Sciatic nerve (tissue), 2 donors: ENCODE measurements at places on chromosomes 11 and 22.
A peak's percentile ranks its signal among the peaks of the same experiment; 100 is the strongest.

DNA sequence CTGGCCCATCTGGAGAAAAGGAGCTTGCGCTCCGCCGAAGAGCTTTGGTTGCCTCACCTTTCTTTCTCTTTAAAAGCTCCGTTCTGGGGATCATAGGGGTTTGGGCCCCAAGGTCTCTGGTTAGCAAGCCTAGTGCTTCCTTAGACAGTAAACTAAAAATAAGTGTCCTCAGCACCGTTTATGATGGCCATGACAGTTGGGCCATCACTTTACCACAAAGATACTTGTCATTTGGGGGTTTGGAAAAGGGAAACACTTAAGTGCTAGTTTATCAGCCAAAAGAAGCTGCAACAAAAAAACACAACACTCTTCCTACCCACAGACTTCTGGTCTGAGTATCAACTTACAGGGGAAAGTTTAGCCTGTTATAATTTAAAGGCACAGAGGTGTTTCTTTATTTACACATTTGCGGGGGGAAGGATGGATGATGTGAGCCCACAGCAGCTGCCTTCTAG is 88.4 kb upstream of the CD44 start:
- no peak for DNase-seq

- DNase-seq = no peak
Observed at GRCh38 chr22:31179345-31179744, 19.4 kb downstream of the RNF185 start.

DNA sequence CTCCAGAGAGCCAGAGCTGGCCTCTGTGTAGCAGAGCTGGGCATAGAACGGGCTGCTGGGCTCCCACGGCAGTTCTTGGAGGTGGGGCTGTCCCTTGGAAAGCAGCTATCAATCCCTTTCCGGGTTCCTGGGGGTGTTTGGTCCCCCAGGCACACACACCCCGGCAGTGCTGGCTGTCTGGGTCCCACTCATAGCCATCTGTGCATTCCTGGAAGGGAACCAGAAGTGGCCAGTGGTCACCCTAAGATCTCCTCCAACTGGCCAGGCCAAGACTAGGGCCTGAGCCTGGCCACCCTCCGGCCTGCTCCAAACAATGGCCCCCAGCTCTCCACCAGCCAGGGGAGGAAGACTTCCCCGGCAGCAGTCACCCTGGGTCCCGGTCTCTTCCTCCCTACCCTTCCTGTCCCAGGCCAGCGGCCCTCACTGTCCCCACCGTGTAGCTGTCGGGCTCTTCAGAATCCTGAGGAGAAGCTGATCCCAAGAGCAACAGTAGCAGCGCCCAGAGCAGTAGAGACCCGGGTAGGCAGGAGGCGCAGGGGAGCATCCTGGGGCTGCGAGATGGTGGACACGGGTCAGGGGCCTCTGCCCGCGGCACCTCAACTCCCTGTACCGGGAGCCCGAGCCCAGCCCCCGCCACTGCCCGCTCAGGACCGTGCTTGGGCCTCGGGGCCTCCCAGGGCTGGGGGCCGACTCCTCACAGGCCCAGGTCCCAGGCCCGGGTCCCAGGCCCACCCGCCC is 620 bp downstream of the EFEMP2 start:
- no peak for DNase-seq

DNA sequence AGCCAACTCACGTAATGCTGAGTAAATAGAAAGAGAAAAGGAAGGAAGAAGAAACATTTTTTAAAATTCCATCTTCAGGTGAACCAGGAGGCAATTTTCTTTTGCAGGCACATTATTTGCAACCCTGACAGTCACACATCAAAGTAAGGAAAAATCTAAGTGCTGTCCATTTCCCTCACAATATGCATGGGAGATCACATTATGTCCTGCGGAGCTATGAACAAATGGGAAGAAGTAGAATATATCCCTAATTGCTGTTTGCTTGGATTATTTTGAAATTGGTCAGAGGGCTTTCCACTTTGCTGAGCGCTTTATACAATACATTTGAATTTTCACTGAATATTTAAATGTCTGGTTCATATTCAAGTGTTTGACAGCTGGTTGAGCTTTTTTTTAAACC is 133.8 kb upstream of the API5 start:
- DNase-seq = no peak

GRCh38 chr11:79312617-79313529 is 128.0 kb downstream of the TENM4 start:
- no peak for DNase-seq

DNA sequence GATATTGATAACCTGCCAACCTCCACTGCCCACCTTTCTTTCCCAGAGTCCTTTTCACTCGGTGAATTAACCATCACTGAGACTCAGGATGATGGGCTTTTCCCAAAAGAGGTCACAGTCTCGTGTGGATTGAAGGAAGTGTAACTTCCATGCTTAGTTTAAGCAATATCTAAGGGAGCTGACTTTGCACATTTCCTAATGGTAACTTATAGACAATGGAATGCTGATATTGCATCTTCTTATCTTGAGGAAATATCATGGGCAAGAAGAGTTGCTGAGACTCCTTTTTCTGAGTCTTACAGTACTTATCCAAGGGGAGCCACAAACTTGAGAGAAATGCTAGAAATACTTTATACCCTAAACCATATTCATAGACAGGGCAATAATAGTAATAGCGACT is 8.8 kb downstream of the BARX2 start:
- no peak for DNase-seq

DNA sequence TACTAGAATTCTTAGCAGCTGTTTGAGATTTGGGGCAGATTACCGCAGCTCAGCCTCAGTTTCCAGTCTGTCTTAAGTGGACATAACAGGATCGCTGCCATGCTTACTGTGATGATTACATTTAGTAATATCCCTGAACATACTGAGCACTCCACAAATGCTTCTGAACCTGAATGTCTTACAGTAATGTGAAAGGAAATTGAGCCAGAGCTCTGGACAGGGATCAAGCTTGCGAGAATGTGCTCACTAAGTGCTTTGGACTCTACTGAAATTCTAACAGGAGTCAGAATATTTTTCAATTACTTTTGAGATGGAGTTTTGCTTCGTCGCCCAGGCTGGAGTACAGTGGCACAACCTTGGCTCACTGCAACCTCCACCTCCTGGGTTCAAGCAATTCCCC is 118.6 kb upstream of the RASSF10 start:
- DNase-seq = no peak

DNA sequence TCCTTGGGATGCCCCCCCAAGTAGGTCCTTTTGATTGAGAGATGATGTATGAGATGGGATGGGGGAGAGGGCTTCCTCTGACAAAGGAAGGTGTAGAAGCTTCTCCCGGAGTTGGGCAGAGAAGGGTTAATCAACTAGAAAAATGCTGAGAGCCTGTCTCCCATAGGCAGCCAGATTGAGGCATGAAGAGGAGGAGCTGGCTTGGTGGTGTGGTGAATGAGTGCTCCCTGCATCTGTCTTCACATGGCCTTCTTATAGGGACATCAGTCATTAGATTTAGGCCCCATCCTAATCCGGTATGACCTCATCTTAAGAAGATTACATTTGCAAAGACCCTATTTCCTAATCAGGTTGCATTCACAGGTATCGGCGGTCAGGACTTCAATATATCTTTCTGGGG is 61.1 kb downstream of the NFAM1 start:
- DNase-seq = no peak

- DNase-seq = no peak
Observed at GRCh38 chr11:31150841-31151240, 218.7 kb downstream of the DCDC1 start.

GRCh38 chr11:96567176-96567575 is 177.4 kb downstream of the JRKL start:
- no peak for DNase-seq

GRCh38 chr11:86438685-86439084 is 64.0 kb downstream of the CCDC81 start:
- no peak for DNase-seq

DNA sequence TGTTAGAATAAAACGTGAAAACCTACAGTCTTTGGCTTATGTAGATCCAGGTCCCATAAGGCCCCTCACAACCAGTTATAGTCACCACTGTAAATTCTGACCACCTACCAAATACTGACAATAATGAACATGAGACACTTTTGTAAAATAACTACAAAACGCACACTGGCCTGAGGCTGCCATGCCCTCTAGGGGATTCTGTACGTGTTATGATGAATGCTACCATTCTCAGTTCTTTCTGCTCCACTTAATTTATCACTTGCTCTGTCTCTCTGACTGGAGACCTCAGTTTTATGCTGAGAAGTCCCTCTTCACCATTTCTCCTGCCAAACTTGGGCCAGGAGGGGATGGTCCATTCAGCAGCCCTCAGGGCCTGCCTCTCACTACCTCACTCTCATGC is 18.7 kb upstream of the TMPRSS5 start:
- no peak for DNase-seq

GRCh38 chr11:118128721-118129470 is 23.7 kb downstream of the SCN4B start:
- peak; percentile 44 for DNase-seq

DNA sequence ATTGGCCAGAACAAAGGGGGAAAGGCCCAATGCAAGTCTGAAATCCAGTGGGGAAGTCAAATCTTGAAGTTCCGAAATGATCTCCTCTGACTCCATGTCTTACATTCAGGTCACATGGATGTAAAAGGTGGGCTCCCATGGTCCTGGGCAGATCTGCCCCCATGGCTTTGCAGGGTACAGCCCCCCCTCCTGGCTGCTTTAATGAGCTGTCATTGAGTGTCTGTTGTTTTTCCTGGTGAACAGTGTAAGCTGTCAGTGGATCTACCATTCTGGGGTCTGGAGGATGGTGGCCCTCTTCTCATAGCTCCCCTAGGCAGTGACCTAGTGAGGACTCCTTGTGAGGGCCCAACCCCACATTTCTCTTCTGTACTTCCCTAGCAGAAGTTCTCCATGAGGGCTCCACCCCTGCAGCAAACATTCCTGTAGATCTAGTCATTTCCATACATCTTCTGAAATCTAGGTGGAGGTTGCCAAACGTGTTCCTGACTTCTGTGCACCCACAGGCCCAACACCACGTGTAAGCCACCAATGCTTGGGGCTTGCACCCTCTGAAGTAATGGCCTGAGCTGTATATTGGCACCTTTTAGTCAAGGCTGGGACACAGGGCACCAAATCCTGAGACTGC is 9.3 kb downstream of the CARD18 start:
- no peak for DNase-seq
